ENCODE measurements at places on chromosomes 3 and 15.

- DNase-seq = no peak
Measured at GRCh38 chr3:30355622-30356021, 250.8 kb upstream of the TGFBR2 start.

- DNase-seq = no peak
Measured at GRCh38 chr15:72174551-72175165, 22.9 kb downstream of the GRAMD2A start.

DNA sequence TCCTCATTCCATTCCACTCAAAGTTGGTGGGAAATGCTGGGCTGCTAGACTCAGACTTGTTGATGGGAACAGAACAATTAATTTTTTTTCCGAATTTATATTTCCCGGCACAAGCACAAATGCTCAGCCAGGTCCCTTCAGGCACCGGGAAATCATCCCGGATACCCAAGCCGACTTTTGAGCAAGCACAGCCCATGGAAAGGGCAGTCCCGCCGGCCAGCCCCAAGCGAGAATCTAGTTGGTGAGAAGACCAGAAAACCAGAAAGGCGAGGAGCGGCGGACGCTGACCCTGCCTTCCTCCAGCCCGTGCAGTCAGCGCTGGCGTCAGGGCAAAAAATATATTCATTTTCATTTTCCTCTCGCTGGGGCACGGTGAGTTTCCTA, 763 bp upstream of the ZIC4 start:
- DNase-seq = no peak

GRCh38 chr3:193049935-193050334, 132.3 kb upstream of the MB21D2 start:
- no peak for DNase-seq

DNA sequence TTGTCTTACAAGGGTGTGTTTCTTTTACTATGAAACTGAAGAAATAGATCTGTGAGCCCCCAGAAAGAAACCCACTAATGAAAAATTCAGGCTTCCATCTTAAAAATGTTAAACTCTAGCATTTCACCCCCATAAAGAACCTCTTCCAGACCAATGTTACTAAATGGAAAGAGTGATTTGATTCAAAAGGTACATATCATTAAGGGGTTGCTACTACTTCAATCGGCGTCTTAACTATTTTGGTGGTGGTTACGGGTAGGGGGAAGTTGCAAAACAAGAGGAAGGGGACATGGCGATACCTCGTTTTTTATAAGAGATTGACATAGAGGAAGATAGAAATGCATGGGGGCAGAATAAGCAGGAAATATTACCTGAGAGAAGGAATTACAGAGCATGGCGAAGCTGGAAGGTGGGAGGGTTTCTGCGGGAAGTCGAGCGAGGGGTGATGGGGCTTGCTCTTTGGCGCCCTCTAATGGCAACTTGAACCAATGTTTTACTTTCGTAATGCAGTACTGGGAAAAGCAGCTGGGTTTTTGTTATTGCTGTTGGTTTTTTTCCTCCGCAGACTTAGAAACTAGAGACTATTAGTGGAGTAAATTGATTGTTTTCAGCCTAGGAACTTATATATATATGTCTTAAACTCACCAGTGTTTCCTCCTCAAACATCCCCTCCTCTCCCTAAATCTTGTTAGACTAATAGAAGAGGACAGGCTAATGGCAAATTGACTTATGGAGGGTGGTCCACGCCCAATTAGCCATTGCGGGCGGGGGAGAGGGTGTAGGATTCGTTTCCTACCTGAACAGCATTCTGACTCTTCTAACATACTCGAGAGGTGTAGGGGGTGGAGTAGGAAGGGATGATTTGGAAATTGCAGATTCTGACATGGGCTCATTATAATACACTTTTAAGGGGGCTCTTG, 11.3 kb upstream of the SOX2 start:
- no peak for DNase-seq

- no peak for DNase-seq
Measured at GRCh38 chr3:94619643-94620042, 556.8 kb downstream of the NSUN3 start.

- DNase-seq = no peak
Measured at GRCh38 chr3:127288921-127289705, 1.3 kb upstream of the PRR20G start.

GRCh38 chr3:122000936-122001605, 21.0 kb downstream of the ILDR1 start:
- DNase-seq = no peak

- no peak for DNase-seq
Measured at GRCh38 chr3:44106756-44107155, 134.9 kb upstream of the TOPAZ1 start.

DNA sequence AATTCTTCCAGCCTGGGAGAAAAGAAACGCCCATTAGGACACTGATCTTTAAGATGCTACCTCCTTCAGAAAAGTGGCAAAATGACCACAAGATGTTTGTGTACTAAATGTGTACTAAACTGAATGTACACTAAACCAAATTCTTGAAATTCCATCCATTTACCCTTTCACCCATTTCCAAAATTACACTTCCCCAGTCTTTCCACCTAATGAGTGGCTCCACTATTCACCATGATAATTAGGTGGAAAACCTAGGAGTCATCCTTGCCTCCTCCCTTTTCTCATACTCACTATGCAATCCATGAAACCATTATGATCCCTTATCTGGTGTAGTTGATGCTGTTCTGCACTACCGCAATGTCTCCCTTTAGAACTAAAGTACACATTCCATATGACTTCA, 452.1 kb upstream of the THBS1 start:
- DNase-seq = no peak

GRCh38 chr3:194633349-194634004, at the start of gene TMEM44:
Gene TMEM44, minus strand, starts transcription at chr3:194633419. Its CDS starts 204 bp downstream, at chr3:194633215.
- DNase-seq = peak; percentile 88

- DNase-seq = no peak
Measured at GRCh38 chr3:126459111-126459762, 16.5 kb downstream of the ZXDC start.

- no peak for DNase-seq
Measured at GRCh38 chr3:64336488-64336887, 111.2 kb upstream of the PRICKLE2 start.

DNA sequence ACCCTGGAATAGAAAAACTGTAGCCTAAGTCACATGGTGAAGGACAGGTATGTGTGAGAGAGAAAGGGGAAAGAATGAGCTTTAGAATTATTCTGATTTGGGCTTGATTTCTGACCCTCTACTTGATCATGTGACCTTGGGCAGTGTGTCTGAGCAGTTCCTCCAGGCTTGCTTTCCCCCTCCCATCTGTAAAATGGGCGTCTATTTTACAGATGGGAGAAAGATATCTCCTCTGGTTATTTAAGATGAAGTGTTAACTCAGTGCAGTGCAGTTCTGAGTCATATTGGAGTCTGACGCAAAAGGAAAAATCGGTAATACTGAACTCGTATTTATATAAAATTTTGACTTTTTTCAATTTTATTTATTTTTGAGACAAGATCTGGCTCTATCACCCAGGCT, 38.1 kb upstream of the LMOD3 start:
- no peak for DNase-seq

GRCh38 chr3:13420831-13421765, 976 bp upstream of the NUP210 start:
- peak; percentile 79 for DNase-seq

GRCh38 chr15:69762373-69763148, 309.9 kb downstream of the RPLP1 start:
- no peak for DNase-seq

DNA sequence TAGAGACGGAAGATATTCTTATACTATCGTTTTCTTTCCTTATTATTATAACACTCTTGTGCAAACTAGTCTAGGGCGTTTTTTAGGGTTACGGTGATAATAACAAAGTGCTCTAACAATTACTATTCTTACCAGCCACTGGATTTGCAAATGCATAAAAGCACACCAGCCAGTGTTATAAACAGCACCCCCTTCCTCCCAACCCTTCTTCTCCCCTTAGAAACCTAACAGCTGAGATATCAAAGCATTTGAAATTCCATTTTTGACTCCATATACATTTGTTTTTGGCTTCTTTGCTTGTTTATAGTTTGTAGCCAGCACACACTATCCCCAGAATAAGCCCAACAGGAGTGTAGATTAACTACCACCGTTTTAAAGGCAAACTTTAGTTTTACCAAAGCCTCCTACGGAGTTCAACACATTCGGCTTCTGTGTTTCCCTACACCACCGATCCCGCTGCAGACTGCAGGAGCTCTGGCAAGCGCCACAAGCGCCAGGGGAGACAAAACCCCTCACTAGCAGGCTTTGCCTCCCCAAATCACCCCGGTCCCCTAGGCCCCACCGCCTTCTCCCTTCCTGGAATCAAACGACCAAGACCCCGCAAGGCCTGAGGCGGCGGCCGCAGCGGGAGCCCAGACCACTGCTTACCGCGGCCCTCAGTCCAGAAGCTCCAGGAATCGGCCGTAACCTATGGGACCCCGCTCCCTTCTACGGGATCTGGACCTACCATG, 461 bp downstream of the COPB2 start:
- no peak for DNase-seq

DNA sequence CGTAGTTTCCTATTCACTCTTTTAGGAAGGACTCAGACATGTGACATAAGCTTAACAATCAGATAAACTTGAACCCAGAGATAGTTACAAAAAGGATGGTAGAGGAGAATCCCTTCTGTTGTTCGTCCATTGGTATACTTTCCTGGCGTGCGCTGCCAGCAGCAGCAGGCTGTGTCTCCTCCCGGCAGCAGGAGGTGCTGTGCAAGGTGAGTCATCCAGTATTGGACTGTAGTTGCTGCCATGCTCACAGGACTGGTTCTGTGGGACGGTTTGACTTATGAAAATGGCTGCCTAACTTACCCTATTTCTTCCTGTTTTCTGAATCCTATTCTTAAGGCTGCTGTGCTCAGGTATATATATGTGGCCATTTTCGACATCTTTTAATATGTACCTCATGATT, 253.4 kb upstream of the LRRC3B start:
- DNase-seq = no peak

DNA sequence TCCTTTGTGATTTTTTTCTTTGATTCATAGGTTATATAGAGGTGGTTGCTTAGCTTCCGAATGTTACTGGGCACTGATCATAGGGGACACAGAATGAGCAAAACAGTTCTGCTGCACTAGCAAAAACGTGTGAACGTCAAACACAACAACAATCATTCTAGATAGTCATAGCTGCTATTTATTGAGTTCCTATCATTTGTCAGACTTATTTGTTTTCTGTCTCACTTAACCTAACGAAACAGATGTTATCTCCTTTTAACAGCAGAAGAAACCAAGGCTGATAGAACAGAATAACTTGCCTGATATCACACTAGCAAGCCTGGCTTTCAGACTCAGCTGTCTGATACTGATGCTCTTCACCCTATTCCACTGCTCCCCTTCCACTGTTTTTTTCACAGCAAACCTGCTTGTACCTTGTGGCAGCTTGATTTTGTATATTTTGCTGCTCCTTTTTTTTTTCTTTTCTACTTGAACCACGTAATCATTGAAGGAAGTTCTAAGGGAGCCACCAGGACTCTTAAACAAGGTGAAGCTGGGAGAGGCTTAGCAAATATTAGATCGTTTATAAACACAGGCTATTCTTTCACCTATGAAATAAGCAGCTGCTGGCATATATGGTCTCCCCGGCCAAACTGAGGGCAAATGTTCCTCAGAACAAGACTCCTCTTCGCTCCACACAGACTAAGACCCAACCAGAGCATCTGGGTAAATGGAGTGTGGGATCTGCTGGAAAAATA, 78.8 kb downstream of the MCF2L2 start:
- DNase-seq = no peak

- DNase-seq = no peak
Measured at GRCh38 chr15:76942331-76942730, 10.8 kb downstream of the RCN2 start.

DNA sequence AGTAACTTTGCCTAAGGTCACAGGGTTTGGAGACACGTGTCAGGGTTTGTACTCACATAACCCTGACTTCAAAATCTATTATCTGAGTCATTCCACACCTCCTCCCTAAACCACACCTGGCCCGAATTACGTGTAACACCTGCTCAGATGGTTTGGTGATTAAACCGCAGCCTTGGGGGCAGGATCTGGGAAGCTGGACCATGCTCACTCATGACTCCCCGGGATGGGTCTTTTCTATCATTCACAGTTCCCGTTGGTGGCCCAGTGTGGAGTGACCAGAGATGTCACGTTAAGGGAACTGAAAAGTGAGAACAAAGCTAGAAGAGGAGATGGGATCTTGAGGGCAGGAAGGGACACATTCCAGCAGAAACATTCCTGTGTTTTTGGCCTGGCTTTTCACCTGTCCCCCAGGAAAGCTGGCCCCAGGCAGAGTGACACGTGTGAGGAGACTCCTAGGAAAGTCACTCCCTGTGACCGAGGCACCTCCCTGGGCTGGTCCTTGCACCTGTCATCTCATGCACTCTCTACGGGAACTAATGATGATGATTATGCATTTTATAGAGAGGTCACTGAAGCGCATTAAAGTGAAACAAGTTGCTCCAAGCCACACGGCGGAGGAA, 75.4 kb upstream of the POMGNT2 start:
- DNase-seq = peak; percentile 37

GRCh38 chr3:56253941-56254665, 214.2 kb downstream of the ERC2 start:
- no peak for DNase-seq

Data from GM06990 (cell line).